ENCODE measurements at places on chromosomes 1 and 21. TPM values are rescaled to one million over a fixed set of nuclear protein-coding genes. Genes with fewer than 3 reads are reported as not detected.

- no peak for DNase-seq
Measured at GRCh38 chr1:213669964-213670691, 317.6 kb upstream of the PROX1 start.

DNA sequence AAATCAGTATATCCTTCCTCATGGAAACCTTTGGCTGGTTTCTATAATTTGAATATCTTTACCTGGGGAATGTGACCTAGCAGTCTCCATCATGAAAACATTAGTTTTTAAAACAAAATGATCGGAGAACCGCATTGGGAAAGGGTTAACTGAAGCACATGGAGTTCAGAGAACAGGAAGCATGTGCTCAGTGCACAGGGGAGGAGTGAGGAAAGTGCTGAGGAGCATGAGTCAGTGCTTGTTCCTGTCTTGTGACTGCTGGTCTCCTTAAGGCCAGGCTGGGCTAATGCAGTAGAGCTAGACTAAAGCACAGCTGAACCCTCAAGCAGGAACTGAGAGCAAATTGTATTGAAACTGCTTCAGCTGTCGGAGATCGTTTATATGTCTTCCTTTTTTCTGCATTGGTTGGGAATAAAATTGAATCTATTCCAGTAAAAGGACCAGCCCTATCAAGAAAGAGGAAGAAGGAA is 5.8 kb downstream of the IFI16 start:
- peak; percentile 94 for DNase-seq

Gene MLLT11
- 79.8 TPM for total RNA-seq

- no peak for DNase-seq
Measured at GRCh38 chr1:93495911-93496310, 48.0 kb downstream of the FNBP1L start.

Gene WNT3A
- not detected for total RNA-seq

DNA sequence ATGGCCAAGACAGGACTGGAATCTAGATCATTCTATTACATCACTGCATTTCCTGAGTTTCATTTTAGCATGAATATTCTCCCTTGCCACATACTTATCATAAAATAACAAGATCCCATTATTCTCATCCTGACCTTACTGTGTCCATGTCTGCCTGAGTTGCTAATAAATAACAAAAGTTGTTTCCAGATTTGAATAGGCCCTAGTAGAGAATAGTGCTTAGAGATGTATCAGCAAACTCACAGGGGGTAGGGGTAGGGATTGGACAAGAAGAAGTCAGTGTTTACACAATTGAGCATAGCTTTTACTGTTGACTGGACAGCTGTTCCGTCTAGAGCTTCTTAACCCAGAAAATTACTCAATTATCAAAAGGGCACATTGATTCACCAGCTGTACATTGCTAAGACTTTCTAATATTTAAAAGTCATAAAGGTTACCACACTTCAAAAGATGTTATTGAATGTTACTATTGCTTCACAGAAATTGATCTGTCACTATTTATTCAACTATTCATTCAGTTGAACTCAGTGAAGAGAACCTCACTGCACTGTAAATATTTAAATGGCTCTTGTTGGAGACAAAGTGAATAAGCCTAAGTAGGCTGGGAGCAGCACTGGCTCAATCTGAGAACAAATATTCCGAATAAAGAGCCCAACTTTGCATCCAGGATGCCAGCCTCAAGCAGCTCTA is 121.9 kb downstream of the NRIP1 start:
- DNase-seq: peak; percentile 16

- no peak for DNase-seq
Measured at GRCh38 chr1:152506899-152507498, 3.6 kb upstream of the LCE5A start.

- DNase-seq: no peak
Measured at GRCh38 chr1:1425753-1426495, 4.8 kb upstream of the ANKRD65 start.

Gene AGPAT3
- 31.0 TPM for total RNA-seq

DNA sequence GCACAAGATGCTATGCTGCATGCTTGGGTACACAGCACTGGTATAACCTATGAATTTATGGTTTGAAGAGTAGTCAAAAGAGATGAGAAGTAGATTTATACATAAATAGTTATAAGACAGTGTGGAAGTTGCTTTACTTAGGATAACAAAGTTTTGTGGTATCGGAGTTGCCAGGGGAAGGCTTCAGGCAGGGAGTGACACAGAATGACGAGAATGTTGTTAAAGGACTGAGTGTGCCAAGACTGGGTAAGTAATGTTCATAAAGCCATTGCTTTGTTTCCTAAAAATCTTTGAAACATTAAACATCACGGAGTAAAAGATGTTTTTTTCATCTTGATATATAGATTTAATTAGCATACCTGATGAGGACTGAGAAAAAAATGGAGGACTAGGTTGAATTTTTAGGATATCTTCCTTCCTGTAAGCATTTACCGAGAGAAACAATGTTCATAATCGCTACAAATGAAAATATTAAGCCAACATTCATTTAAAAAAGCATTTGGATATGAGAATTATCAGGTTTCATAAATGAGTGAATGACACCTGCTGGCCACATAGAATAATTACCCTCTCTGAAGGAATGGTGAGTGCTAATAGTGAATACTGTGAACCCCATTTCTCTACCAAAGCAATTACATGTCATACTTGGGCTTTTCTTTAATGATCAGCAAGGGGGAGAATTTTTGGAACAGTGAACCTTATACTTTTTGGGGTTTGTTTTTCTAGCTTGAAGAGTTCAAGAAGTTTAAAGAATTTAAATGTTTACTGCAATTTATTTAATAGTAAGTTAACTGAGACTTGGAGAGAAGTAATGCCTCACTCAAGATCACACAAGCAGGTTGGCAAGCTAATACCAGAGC is 28.4 kb downstream of the EXTL2 start:
- DNase-seq: peak; percentile 78

Gene PPP1R15B
- total RNA-seq: 32.3 TPM

GRCh38 chr1:12745126-12745991 is 641 bp upstream of the CFAP107 start:
- no peak for DNase-seq

GRCh38 chr1:192993426-192994085 is 65.6 kb downstream of the UCHL5 start:
- no peak for DNase-seq

DNA sequence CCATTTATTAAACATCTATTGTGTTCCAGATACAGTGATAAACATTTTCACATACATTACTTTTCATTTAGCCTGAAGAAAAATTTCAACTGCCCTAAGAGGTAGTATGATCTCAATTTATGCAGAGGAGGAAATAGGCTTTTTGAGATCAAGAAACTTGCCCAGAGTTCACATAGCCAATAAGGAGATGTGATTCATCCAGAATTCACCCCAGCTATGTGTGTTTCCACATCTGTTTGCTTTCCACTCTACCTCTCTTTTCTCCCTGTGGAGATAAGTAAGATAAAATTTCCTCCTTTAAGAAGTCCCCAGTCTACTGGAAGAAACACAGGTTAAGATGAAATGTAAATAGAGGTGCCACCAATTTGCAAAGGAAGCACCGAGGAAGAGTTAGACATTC is 199.7 kb upstream of the C8B start:
- DNase-seq: no peak

GRCh38 chr21:45442276-45442675 is 37.3 kb downstream of the COL18A1 start:
- no peak for DNase-seq

Gene NKAIN1
- 0.05 TPM for total RNA-seq

Gene TCHHL1
- total RNA-seq: not detected

- DNase-seq: no peak
Measured at GRCh38 chr1:200642481-200642880, 21.9 kb upstream of the KIF14 start.

- no peak for DNase-seq
Measured at GRCh38 chr1:70146488-70146887, 58.9 kb downstream of the LRRC40 start.

GRCh38 chr1:204074274-204075138 is 1.6 kb downstream of the SOX13 start:
- peak; percentile 81 for DNase-seq

GRCh38 chr1:28458237-28459228 is 47.3 kb upstream of the RCC1 start:
- DNase-seq: no peak

DNA sequence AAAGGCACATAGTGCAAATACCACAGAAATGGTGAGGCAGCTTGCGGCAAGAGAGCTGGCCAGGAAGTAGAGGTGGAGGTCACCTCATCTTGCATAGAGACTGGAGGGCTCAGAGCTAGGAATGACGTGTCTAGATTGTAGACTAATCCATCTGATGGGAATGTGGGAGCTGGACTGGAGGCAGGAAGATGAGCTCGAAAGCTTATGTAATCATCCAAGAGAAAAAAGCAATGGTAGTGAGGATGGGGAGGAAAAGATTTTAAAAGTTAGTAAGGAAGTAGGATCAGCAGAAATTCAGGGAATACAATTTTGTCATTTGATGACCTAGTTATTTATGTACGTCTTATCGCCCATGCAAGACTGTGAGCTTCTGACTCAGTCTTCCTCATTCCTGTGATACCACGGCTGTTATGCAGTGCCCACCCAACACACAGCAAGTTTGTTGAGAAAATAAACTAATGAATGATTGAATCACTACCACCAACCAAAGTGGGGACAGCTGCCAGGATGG is 123.9 kb downstream of the RRAGC start:
- no peak for DNase-seq

- no peak for DNase-seq
Measured at GRCh38 chr1:205449254-205449749, 6.5 kb downstream of the BLACAT1 start.

Gene PFDN2
- total RNA-seq: 64.6 TPM

Gene CYB5RL
- 7.2 TPM for total RNA-seq

GRCh38 chr1:33713058-33713877 is 150.6 kb upstream of the HMGB4 start:
- no peak for DNase-seq

GRCh38 chr1:29094433-29094832 is 29.3 kb downstream of the TMEM200B start:
- DNase-seq: no peak

DNA sequence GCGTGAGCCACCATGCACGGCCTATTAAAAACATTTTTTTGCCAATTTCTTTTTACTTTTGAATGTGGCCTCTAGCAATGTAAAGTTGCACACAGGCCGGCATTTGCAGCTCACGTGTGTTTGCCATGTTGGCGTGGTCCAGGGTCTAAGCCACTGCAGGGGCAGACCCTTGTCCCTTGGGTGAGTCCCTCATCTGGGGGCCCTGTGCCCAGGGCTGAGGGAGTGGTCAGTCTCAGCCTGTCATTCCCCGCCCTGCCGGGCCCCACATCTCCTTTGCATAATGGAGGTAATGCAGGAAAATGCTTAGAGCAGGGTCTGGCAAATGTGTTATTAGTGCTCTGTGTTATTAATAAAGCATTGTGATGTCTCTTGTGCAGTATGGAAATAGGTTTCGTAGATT is 16.9 kb downstream of the AGPAT3 start:
- no peak for DNase-seq
